ENCODE measurements at places on chromosomes 5 and 9. TPM values are rescaled to one million over a fixed set of nuclear protein-coding genes. Genes with fewer than 3 reads are reported as not detected.

Gene SRD5A1
- total RNA-seq, result 3.6 TPM

Gene DBH
- not detected for total RNA-seq

Gene LCN12
- total RNA-seq, result not detected

DNA sequence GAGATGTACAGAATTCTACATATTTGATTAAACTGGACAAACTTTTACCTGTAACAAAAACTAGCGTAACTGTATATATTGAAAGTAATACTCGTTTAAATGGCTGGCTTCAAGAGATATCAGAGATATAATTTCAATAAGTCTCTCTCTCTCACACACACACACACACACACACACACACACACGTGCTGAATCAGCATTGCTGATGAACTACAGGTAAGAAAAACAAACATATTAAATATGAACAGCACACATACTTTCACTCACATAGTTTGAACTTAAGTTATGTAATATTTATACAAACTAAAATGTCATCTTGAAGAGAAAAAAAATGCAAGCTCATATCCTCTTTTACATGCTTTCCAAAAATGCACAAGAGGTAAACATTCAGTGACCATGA, 145.4 kb downstream of the BNC2 start:
- no peak for DNase-seq

GRCh38 chr9:7125231-7125630, 367.5 kb downstream of the KDM4C start:
- no peak for DNase-seq

DNA sequence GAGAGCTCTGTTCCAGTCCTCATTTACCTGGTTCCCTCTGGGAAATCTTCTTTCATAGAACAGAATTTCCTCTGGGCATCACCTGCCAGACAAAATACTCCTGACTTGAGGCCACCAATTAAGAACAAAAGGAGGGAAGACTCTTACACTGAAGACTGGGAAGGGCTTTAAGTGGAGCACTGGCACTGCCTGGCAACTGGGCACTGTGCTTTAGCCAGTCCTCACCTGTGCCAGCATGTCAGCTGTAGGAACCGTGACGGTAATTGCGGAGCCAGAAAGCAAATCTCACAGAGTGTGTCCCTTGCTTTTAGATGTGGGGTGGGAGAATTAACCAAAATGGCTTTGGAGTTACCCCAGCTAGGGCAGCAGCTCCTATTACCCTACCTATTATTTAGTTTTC, 40.6 kb downstream of the FAM219A start:
- no peak for DNase-seq

- no peak for DNase-seq
Observed at GRCh38 chr9:124116683-124117363, 105.3 kb downstream of the LHX2 start.
